ENCODE measurements at places on chromosomes 12 and 14.

DNA sequence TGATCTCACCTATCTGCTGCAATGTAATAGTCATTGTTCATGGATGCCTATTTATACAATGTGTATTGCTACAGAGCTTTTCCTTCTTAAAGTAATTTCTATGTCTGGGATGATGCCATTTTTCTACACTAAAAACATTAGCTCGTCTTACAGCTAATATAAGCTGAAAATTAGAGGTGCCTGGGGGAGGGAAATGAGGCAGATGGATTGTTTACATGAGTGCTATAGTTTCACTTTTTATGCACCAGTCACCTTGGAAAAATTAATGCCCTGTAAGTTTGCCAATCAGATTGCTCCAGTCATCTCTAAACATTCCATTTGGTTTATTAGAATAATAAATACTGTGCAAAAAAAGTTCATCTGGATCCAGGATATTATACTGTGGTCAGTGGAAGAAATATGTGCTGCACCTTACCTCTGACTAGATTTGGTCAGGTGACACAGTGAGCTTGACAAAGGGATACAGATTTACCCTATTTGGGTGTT, 436.2 kb downstream of the RAD51B start:
- DNase-seq, result no peak

DNA sequence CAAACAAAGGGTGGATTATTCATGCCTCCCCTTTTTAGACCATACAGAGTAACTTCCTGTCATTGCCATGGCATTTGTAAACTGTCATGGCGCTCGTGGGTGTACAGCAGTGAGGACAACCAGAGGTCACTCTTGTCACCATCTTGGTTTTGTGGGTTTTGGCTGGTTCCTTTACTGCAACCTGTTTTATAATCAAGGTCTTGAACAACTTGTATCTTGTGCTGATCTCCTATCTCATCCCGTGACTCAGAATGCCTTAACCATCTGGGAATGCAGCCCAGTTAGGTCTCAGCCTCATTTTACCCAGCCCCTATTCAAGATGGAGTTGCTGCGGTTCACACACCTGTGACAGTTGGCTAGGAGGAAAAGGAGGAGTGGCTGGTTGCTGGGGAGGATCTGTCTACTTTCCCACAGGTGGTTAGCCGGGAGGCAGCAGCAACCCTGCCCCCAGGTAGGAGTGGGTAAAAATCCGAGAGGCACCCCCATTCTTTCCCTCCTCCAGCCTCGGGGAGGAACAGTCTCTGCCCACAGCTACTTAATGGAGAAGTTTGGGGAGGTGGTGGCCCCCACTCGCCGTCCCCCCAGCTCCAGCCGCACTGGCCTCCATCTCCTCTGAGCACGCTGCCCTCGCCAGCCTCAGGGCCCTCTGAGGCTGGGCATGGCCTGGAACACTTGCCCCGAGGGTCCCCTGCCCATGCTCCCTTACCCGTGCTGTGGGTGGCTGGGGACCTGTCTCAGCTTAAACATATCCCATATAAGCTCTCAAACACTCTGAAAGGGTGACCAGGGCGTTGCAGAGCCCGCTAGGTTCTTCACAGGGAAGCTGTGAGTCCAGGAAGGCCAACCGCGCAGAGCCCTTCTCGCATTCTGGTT, 41.7 kb downstream of the SMIM41 start:
- no peak for DNase-seq

DNA sequence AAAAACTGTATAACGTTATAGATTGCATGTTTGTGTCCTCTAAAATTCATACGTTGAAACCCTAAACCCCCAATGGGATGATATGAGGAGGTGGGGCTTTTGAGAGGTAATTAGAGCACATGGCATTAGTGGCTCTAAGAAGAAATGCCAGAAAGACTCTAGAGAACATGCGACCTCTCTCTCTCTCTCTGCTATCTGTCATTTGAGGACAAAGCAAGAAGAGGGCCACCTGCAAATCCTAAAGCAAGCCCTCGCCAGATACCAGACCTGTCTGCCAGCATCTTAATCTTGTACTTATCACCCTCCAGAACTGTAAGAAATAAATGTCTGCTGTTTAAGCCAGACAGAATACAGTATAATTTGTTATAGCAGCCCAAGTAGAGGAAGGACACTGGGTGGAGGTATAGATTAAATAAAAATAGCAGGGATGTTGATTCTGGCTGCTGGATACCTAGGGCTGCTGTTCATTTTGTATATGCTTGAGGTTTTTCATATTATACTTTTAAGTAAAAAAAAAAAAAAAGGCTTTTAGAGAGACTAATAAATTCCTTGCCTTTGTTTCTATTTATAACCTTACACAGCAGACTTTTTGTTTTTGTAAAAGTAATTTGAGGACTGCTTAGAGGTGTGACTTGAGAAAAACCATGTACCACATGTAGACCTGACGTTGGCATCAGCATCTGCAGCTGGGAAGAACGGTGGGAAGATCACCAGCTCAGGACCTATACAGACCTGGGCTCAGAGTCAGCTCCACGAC, 26.9 kb downstream of the MOK start:
- no peak for DNase-seq

- DNase-seq, result no peak
Observed at GRCh38 chr12:11496157-11496851, 100.9 kb upstream of the PRB2 start.

- DNase-seq, result no peak
Observed at GRCh38 chr12:121797937-121798786, 4.7 kb upstream of the RHOF start.

DNA sequence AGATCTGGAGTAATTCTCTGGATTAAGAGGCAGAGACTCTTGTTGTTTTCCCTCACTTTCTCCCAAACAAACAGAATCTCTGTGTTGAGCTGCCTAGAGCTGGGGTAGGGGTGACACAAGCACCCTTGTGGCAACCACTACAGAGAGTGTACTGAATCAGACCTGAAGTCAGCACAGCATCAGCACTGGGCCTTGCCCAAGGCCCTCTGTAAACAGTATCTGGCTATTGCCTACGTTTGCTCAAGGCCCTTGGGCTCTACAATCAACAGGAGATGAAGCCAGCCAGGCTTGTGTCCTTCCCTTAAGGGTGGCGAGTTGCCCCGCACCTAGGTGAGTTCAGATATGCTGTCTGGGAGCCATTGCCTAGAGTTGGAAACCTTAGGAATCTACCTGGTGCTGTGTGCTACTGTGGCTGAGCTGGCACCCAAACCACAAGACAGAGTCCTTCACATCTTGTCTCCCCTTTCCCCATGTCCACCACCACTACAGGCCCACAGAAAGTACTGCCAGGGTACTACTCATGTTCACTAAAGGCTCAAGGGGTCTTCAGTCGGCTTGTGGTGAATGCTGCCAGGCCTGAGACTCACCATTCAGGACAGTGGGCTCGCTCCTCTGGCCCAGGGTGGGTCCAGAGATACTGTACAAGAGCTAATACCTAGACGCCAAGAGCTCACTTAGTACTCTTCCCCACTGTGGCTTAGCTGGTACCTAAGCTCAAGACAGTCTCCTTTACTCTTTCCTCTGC, 206.8 kb downstream of the SYNE2 start:
- no peak for DNase-seq

All from epithelial cell of proximal tubule (primary cell).